ENCODE measurements at places on chromosomes 7 and 10.

- DNase-seq = no peak
These were observed 17.9 kb upstream of the BAIAP2L1 start for GRCh38 chr7:98418636-98419315.

GRCh38 chr10:1475771-1476454 lies 261.4 kb downstream of the ADARB2 start:
- DNase-seq = no peak

- no peak for DNase-seq
These were observed 82.3 kb downstream of the VPS50 start for GRCh38 chr7:93314449-93314848.

GRCh38 chr10:74852381-74852780 lies 26.0 kb downstream of the KAT6B start:
- no peak for DNase-seq

GRCh38 chr10:29450405-29450804 lies 161.5 kb downstream of the LYZL1 start:
- no peak for DNase-seq

DNA sequence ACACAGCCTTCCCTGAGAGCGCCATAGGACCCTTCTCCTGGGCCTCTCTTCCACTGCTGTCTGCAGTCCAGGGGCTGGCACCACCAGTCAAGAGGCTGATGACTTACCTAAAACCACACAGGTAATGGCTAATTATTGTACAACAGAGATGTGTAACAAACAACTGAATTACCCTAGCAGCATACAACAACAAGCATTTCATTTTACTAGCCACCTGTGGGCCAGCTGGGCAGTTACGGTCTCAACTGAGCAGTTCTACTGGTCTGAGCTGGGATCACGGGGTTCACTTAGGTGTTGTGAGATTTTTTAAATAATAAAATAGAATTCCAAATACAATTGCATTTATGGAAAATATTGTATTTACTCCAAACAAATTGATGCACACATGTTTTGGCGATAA lies 431.9 kb downstream of the TNS3 start:
- DNase-seq = no peak

- no peak for DNase-seq
These were observed 117.7 kb downstream of the CYTH3 start for GRCh38 chr7:6154542-6155404.

DNA sequence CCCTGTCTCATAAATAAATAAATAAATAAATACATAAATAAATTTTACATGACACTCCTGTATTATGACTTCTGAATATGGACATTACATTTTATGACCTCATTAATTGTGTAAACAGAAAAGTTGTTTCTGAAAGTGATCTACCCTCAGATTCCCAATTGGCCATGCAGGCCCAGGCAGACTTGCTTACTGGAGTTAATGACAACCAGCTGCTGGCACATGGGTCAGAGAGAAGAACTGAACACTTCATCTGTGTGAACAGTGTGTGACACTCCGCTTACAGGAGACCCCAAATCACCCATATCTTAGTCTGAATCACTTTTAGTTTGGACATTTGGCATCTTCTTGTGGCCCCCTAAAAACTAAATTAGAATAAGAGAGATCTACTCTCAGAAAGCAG lies 31.4 kb downstream of the PARP12 start:
- DNase-seq = no peak

GRCh38 chr7:111639934-111640333 lies 77.6 kb upstream of the IMMP2L start:
- DNase-seq = no peak

GRCh38 chr7:135782801-135783200 lies 34.2 kb upstream of the FAM180A start:
- no peak for DNase-seq

- DNase-seq = no peak
These were observed 21.0 kb upstream of the ITGB1 start for GRCh38 chr10:32979041-32979440.

DNA sequence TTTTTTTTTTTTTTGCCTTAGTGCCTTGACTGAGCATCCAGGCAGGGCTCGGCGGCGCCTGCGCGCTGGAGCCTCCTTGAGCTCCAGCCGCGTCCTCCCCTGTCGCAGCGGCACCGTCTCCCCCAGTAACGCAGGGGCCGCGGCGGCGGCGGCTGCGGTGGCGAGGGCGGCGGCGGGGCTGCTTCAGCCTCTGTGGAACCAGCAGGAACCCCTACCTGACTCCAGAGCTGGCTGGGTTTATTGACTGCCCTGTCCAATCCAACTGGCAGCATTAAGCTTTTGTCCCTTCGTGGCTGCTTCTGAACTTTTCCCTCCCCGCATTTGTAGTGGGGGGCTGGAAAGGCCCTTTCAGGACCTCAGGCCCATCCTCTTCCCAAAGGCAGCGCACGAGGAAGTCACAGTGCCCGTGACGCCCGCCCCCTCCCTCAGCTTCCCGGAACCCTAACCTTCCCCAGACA lies at the start of gene GPR85:
Gene GPR85 (minus strand): TSS at position 397 of the 458 bp plus-strand sequence. CDS start 2,106 bp downstream, outside the sequence.
- no peak for DNase-seq

DNA sequence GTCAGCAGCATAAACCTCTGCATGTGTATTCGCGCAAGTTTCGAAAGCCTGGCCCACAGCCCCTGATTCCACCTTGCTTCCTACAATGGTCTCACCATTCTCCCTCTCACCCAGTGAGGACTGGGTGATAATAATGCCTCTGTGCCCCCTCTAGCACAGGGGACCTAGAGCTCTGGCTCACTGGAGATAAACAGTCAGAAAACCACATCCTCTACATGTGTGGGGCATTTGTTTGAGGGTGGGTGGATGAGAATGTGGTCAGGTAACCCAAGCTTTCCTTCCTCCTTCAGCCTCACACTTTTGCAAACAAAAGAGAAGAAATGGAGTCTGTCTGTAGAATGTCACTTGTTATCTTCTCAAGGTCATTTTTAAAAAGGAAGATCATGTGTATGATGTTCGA lies 373.5 kb downstream of the KCNMA1 start:
- no peak for DNase-seq

GRCh38 chr10:60818134-60818770 lies 40.0 kb downstream of the CDK1 start:
- no peak for DNase-seq

- DNase-seq = no peak
These were observed 73.1 kb downstream of the CD36 start for GRCh38 chr7:80711531-80711930.

DNA sequence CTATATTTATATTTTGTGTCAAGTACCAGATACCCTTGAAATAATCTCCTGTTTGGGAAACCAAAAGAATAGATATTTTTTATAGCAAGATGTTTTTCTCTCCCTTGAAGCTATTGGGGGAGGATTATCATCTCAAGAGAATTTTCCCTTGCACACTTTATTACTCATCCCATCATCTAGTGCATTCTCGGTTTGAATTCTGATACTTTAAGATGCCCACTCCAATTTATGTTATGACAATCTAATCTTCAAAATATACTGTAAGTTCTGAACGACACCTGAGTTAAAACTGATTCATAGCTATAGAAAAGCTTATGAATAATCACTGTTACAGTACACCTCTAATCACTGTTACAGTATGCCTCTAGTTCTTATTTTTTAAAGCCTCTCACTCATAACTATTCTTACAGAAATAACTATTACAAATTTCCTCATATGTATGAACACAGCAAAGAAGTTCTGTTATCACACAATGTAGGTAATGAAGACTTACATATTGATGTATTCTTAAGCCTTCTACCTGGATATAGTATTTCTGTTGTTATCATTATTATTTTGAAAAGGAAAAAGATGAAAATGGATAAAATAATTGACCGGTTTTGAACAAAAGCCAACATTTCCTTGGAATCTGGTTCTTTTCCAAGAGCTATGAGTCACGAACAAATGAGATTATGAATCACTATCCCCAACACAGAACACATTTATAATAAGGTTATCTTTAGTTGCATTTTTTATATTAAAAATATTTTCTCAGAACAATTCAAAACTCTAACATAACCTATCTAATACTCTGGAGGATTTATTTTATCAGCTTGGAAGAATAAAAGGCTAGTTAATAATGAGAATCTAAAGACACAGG lies 72.3 kb upstream of the FAM13C start:
- DNase-seq = no peak

DNA sequence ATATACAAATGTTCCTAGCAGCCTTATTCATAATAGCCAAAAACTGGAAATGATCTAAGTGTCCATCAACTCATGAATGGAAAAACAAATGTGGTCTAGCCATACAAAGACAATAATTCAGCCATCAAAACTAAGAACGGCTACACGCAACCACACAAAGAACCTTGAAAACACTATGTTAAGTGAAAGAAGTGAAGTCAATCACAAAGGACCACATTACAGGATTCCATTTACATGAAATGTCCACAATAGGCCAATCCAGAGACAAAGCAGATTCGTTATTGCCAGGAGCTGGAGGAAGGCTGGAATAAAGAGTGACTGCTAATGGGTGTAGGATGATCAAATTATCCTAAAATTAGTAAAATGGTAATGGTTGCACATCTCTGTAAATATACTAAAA lies 21.1 kb downstream of the MKRN1 start:
- no peak for DNase-seq

DNA sequence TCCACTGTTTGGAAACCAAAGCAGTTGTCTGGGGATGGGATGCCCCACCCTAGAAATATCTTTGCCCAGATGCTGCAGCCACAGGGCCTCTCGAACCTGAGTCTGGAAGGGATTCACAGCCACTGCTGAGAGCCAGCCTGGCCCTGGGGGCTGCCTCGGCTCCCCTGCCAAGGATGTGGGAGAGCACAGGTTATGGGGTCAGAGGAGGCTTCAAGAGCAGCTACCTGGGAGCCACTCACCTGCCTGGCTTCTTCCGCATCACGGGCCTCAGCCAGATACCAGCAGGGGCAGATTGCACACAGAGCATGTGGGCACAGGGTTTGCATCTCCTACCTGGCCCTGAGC lies 5.4 kb upstream of the PWWP2B start:
- DNase-seq = no peak

DNA sequence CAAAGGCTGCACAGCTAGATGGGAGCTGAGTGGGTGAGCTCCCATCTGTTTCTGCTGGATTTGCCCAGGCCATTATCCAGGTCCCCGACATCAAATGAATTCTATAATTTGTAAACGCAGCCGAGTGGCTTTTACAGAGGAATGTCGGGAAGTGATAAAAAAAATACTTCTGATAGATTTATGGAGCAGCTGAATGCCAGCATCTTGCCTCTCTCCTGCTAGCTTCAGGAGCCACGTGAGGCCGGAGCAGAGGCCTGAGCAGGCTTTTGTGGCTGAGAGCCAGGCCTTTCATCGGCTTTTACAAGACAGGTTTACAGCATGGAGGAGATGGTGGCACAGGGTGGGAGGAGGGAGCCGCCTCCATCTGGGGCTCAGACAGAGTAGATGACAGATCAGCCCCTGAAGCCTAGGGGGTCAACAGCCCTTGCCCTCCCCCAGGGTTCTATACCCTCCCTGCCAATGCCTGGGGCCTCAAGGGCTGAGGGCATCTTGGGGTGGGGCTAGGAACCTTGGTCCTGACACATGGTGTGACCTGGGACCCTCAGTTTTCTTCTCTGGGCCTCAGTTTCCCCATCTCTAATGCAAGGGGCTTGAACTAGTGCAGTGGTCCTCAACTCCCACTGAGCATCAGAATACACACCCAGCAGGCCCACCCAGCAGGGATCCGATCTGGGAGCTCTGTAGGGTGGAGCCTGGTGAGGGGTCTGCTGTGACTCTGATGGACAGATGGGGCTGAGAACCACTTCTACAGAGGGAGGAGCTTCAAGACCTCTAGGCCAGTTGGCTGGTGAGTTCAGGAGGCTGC lies 44.2 kb upstream of the PCBD1 start:
- peak; percentile 27 for DNase-seq

- no peak for DNase-seq
These were observed 66.4 kb upstream of the IFRD1 start for GRCh38 chr7:112383671-112384417.

GRCh38 chr10:5528989-5529701 lies 4.4 kb downstream of the CALML3 start:
- DNase-seq = no peak

DNA sequence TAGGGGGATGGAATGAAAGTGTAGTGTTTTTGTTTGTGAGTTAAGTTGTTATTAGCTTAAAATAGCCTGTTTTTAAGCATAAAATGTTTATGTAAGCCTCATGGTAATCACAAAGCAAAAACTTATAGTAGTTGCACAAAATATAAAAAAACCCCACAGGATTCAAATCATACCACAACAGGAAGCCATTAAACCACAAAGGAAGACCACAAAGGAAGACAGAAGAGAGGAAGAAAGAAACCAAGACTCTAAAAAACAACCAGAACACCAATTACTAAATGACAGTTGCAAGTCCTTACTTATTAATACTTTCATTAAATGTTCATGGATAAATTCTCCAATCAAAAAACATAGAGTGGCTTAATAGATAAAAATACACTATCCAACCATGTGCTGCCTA lies 63.6 kb downstream of the ANKRD7 start:
- no peak for DNase-seq

DNA sequence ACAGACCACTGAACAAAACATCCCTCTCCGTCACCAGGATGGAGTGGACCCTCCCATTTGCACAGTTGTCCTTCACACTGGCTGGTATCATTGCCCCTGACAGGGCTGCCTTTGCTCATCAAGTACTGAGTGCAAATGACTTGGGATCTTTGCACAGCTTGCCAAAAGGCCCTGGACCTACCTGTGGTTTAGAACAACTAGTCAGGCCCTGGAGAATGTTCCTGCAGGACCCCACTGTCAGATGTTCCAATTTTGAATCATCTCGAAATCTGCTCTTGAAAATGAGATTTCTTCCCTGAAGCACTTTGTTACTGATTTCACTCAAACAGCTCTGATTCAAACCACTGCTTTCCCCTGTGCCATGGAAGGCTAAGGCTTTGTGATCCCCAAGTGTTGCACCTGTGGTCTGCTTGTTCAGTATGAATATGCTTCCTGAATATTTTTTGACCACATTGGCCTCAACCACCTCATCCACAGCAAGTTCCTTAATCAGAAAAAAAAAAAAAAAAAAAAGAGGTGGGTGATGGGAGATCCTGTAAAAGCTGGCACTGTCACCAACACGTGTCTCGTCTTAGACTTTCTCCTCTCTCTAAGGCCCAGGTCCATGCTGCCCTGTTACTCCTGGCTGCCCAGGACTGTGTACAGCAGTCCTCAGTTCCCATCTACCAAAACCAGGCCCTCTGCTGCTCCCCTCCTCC lies 2.7 kb upstream of the AOAH start:
- DNase-seq = no peak

GRCh38 chr7:29598137-29598536 lies 34.5 kb downstream of the PRR15 start:
- no peak for DNase-seq

DNA sequence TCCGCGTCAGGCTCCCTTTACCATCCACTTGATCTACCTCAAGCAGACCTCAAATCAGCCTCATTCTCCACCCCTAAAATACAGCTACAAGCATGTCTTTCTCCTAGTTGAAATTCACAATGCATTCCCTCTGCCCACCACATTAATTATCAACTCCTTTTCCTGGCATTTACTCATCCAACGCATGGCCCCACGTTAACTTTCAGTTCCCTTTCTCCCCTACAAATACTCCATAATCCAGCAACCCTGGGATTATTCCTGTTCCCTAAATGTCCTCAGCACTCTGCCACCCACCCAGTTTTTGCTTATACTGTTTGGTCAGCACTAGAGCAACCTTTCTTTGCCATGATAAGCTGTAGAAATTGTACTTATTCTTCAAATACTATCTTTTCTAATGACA lies 5.7 kb upstream of the VIM start:
- DNase-seq = no peak

- no peak for DNase-seq
These were observed 63.0 kb upstream of the PRSS58 start for GRCh38 chr7:142320883-142321282.

GRCh38 chr7:12638851-12639456 lies 48.5 kb upstream of the ARL4A start:
- DNase-seq = no peak
